ENCODE measurements at places on chromosomes 3 and 15.

DNA sequence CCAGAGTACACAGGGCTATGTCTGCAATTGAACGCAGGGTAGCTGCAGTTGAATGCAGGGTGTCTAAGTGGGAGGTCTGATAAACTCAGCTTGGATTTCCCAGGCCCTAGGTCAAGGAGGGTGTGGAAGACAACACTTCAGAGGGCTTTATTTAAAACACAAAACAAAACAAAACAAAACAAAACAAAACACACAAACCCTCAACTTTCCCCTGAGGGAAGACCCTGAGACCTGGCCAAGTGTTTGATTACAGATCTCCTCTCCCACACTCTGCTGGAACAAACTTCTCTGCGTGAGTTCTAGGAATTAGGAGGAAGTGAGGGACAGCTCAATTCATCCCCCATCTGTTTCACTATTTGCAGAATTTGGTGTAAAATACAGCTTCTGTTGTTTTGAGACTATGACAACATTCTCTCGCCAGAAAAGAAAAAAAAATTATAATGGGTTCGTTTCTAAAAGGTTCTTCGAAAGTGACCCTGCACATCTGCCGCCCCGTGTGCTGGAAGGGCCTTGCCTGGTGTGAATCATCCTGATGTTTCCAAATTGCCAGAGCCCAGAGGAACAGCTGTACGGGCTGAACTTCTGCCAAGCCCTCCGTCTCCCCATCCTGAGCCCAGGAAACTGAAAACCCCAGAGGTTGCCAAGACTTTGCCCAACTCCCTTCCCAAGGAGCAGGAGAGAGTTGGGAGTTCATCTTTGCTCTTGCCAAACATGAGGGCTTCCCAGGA is 73.3 kb upstream of the RAD18 start:
- no peak for DNase-seq

- DNase-seq = no peak
These were observed 1004.9 kb downstream of the FHIT start for GRCh38 chr3:60246361-60246760.

GRCh38 chr15:38349251-38349650 is 96.6 kb downstream of the SPRED1 start:
- no peak for DNase-seq

GRCh38 chr15:29770796-29771195 is 51.5 kb downstream of the TJP1 start:
- DNase-seq = no peak

- DNase-seq = no peak
These were observed 14.8 kb downstream of the CEP19 start for GRCh38 chr3:196697270-196697669.

DNA sequence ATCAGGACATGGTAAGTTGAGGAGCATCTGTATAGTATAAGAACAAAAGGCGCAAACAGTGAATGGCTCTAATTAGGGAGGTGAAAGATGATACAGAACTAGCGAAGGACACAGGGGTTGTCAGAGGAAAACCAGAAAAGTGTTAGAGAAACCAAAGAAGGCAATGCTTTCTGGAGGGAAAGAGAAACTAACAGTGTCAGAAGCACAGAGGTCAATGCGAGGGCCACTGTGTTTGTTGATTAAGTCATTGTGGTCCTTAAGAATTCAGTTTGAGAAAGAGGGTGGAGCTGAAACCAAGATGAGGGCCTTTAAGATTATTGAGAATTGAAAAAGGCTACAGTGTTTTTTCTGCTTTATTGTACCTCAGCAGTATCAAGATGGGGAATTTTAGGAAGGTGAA is 28.8 kb downstream of the ATG7 start:
- DNase-seq = no peak

- no peak for DNase-seq
These were observed 91.4 kb upstream of the MYZAP start for GRCh38 chr15:57500256-57500655.

DNA sequence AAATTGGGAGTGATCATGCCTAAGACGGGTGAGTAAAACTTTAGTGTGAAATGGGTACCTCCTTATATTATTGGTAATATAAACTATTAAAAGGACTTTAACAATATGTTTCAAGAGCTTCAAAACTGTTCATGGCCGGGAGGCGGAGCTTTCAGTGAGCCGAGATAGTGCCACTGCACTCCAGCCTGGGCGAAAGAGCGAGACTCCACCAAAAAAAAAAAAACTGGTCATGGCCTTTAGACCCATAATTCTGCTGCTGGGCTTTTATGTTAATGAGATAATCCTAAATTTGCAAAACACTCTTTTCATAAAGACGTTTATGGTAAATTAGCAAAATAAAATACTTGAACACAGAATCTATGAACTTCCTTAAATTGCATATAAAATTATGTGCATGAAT is 22.8 kb downstream of the TRPC1 start:
- no peak for DNase-seq

DNA sequence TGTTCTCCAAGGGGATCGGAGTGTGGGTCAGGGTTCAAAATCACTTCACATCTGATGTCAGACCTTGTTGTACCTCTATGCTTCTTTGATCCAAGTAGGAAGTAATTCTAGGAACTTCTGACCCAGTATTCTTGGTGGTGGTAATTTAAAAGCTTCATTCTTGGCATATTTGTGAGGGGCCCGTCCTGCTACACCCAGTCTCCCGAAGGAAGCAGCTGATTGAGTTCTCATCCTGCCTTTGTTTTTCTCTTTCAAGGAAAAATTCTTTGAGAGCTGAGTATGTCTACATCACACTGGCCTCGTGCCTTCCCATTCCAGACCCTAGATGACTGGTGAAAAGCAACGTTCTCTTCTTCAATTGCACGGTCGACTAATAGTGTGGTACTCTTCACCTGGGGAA is 234.4 kb upstream of the TPRG1 start:
- DNase-seq = no peak

- DNase-seq = no peak
These were observed 725 bp downstream of the CHL1 start for GRCh38 chr3:197149-197827.

GRCh38 chr15:28132524-28133275 is 33.6 kb upstream of the OCA2 start:
- no peak for DNase-seq

DNA sequence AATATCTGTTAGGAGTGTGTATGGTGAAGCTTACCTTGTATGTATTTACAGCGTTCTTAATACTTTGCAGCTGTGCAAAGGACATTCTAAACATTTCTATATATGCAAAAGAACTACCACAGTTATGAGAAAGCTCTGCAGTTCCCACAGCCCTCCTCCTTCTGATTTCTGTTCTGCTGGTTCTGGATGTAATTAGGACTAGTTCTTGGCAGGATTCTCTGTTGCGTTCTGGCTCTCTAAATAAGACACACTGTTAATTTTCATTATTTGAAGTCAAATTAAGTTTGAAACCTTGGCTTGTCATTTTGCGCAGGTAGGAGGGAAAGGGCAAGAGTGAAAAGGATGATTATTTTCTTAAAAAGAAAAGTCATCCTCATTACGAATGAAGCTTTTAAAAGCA is 76.4 kb downstream of the FNDC3B start:
- no peak for DNase-seq

DNA sequence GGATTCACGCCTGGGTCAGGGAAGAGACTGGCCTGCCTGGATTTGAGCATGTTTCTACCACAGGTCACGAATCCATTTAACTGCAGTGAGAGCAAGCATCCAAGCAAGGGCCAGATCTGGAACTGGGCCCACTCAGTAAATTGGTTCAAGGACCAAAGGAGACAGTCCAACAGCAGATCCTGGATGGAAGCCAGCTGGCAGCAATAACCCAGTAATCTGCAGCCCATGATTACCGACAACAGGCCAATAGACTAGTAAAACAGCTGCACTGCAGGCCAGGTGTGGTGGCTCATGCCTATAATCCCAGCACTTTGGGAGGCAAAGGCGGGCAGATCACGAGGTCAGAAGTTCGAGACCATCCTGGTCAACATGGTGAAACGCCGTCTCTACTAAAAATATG is 11.8 kb downstream of the SAMD7 start:
- DNase-seq = peak; percentile 90

DNA sequence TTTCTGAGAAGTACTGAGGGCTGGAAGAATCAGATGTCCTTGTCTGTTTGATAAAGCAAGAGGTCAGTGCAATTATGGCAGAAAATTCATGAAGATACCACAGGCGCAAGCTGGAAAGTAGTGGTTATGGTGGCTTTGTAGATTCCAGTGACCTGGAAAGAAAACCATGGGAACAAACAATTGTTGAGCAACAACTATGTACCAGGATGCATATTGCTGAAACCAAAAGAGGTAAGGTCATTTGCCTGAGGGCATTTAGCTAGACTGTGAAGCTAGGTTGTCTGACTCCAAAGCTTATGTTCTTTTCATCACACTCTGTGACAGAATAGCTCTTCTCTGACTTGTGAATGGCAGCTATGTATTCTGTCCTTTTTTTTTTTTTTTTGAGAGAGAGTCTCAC is 74.0 kb downstream of the B3GALNT1 start:
- no peak for DNase-seq

GRCh38 chr3:125220727-125221429 is 8.3 kb upstream of the SLC12A8 start:
- no peak for DNase-seq

GRCh38 chr3:144771381-144771870 is 799.8 kb downstream of the DIPK2A start:
- DNase-seq = no peak

GRCh38 chr3:191492601-191493000 is 31.6 kb downstream of the PYDC2 start:
- no peak for DNase-seq

DNA sequence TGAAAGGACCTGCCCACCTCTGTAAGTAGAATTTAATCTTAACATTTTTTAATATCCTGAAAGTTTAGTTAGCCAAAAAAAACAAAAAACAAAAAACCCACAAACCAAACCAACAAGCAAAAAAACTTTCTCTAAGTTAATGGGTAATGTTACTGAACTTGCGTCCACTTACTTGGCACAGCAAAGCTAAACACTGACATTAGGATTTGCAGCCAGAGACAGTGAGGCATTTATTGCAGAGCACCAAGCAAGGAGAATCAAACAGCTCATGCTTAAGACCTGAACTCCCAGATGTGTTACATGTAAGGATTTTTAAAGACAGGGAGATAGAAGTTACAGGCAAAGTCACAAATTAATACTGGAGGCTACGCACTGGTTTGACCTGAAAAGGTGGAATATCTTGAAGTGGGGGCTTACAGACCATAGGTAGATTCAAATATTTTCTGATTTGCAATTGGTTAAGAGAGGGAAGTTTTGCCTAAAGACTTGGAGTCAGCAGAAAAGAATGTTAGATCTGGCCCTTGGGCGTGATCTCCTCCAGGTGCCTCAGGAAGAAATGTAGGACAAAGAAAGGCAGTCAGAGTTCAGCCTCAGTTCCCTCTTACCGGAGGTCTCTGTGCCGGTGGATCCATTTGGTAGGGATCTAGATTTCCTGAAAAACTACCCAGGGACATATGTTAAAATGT is 205.0 kb downstream of the ADAMTSL3 start:
- DNase-seq = no peak

- DNase-seq = no peak
These were observed 228.1 kb downstream of the CPNE4 start for GRCh38 chr3:131806736-131807135.

DNA sequence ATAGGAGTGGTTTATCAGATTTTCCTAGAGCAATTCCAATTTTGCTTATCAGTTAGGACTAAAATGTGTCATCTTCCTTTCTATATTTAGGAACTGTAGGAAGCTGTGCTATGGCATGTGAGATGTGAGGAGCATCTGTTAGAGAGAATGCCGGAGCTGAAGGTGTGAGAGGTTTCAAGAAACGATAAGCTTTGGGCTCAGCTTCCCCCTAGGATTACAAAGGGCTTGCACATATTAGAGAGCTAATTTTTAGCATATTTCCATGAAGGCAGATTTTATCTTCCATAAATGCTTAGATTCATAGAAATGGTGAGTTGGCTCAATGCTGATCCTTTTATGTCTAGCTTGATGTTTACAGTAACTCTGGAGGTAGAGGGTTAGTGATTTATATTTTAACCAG is 120.2 kb downstream of the CNTN4 start:
- DNase-seq = no peak

DNA sequence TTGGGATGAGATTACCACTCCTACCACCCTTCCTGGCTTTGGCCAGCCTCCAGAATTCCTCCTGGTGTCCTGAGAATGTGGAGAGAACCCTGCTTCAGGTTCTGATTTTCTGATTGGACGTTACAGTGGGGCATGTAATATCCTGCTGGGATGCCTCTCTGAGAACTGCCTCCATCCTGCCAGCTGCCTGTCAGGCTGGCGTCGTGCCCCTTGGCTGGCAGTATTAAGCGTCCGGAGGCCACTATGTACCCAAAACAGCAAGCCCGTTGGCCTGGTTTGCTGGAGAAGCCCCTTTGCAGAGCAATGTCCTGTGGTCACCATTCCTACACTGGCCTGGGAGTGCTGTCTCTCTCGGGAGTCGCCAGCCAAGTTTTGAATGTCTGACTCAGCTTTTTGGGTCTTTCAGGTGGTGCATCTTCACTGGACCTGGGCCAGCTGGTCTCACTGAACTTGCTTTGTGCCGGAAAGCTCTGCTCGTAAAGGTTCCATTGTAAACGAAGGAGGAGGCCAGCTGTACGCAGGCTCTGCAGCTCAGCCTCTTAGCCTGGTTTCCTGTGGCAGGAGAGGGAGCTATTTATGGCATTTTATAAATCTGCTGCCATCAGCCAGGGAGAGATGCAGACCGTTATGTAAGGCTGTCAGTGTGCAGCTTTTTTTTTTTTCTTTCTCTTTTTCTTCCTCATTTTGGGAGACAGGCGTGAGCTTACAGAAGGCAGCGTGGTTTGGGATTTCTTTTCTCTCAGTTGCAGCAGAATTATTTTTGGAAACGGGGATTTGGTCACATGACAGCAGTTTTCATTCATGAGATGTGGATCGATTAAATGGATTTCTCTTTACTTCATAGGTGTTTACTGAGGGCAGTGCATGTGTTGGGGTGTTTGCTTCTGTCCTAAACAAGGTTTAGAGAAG is 19.0 kb upstream of the TRAK1 start:
- peak; percentile 48 for DNase-seq

DNA sequence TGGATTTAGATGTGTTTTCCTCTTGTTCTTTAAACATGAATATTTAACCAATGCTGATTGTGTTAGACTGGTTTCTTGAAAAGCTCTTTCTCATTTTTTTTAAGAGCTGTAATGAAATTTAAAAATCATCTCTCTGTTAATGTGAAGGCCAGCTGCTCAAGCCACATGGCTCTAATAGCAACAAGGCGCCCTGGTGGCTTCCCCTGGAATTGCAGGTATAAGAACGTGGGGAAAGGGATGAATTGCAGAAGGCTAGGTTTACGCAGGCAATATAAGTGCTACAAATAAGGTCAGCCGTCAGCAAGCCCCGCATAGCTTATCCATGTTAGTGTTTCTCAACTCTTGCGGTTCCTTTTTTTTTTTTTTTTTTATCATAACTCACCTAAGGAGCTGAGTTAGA is 108.5 kb downstream of the SAMMSON start:
- no peak for DNase-seq

DNA sequence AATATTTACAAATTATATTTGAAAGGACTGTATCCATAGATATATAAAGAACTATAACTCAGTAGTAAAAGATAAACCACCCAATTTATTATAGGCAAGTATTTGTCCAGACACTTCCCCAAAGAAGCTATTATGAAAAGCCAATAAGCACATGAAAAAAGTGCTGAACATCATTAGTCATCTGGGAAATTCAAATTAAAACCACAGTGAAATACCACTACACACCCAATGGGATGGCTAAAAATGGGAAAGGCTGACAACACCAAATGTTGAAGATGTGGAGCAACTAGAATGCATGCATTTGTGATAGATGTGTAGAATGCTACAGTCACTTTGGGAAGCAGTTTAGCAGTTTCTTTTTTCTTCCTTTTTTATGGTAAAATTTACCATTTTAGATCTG is 147.0 kb downstream of the PDE8A start:
- no peak for DNase-seq
